CD4-positive, alpha-beta T cell treated with Interleukin-1 beta for 1 hour (primary cell): ENCODE measurements at places on chromosomes 2 and 18.

DNA sequence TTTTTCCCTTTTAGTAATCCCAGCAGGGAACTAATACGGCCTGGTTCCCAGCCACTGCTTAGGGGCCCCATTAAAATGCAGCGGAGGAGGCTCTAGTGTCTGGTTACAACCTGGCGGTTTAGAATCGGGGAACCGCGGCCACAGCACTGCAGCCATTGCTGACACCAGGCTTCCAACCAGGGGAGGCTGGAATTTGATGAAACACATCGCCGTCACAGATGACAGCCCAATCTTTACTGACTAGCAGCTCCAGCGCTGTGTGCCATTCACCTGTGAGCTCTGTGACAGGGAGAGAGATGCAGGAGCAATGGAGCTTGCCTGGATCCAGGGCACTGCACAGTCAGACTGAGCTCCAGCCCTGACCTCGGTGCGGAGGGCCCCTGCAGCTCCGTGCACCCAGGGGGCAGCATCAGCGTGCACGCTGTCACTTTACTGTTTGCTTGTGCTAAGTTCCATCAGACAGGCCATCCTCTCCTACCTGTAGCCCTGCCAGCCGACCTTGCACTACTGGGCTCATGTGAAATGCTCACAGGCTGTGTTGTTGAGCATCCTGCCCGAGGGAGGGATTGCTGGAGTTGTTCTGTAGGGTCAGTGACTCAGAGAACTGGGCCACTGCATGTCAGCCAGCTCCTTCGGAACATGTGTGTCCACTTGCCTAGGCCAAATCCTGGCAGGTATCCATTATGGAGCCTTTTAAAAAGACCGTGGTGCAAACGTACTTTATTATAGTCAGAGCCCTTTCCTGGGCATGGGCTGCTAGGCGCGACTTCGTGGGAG, 203.5 kb downstream of the SEPTIN10 start:
- DNase-seq, result no peak

- no peak for DNase-seq
Measured at GRCh38 chr2:130755256-130756052, at the start of gene AMER3. TSS of gene AMER3 (plus strand) at chr2:130755540. CDS start at chr2:130762073, 6,533 bp downstream.

DNA sequence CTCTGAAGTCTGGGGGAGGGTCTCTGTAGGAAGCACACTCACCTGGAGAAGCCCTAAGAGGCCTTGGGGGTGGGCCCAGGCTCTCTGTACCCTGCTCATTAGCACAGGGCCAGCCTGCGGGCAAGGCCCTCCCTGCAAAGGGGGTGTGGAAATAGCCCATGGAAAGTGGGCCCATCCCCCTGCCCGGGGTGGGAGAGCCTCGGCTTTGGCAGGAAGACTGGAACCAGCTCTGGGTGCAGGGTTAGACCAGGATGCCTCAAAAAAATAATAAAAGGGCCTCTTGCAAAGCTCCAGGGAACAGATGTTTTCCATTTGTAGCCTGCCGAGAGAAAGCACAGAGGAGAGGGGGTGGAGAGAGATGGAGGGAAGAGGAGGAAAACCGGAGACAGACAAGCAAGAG, 98.7 kb downstream of the STPG4 start:
- no peak for DNase-seq

DNA sequence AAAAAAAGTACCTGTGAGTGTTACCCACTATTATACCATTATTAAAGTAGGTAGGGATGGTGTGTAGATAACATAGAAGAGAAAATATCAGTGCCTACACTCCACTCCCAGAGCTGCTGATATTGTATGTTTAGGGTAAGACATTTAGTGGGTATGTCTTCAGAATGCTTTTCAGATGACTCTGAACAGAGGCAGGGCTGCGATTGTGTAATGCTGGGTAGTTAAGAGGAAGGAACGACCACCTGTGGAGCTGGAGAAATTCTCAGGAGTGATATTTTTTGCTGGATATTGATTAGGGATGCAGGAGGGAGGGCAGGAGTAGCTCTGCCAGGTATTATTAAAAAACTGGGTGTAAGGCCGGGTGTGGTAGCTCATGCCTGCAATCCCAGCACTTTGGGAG, 2.8 kb downstream of the CNOT11 start:
- DNase-seq, result no peak

GRCh38 chr2:171389325-171389724, 44.5 kb downstream of the METTL8 start:
- DNase-seq, result no peak

DNA sequence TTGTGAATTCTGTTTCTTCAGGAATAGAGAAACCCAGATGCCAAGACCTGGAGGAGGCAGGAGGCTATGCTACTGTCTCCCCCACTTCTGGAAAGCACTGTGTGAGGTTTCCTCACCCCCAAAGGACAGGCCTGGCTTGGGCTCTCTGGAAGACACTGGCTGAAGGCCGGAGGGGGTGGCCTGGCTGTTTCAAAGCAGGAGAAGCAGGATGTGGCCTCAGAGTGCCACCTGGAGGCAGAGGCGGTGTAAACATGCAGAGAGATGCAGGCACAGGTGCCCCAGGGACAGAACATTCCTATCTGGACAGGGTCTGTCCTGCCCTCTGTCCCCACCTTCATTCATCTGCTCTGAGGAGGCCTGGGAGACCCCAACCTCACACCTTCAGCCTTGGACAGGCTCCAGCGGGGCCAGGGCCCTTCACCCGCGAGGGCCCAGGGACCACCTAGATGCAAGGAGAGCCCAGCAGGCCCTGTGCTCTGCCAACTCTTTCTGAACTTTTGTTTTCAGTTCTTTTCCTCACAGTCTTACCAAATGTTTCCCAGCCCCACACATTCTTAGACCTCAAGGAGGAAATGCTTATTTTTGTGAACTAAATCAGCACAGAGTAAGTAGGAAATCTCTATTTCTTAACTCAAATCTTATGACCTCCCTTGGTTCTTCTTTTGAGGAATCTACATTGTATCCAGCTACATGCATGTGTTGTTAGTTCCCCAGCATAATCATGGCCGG, 79.2 kb downstream of the LONRF2 start:
- peak; percentile 63 for DNase-seq

- DNase-seq, result peak; percentile 43
Measured at GRCh38 chr2:172434821-172435605, 7.6 kb downstream of the ITGA6 start.

GRCh38 chr2:52341732-52342131, 1309.8 kb upstream of the NRXN1 start:
- no peak for DNase-seq

DNA sequence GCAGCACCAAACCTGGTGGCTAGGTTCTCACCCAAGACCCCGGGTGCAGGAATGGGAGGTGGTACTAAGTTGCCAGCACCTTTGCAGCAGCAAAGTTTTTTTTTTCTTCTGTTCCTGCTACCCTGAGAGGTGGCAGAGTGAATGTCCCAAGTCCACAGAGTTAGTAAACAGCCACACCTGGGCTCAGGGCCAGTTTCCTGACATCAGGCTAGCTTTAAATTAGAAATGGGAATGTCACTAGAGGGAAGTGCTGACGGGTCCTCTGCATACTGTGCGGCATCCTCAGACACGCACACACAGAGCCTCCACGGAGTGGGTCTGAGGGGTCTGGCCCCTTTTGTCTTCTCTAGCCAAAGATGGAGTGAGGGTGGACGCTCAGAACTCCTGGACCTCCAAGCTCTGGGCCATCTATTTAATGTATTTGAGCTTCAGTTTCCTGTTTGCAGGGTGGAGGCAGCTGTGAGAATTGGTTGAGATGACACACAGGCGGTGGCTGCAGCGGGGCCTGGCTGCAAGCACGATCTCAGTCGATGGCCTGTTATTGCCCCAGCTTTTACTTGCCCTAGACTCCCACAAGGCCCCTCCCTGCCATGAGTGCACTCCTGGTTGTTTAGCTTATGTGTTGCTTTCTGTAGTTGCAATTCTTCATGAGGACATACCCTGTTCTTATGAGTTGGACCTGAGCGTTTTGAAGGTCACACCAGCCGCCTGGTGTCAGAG, 751.4 kb upstream of the HS6ST1 start:
- no peak for DNase-seq

GRCh38 chr2:229870903-229871656, 50.7 kb downstream of the TRIP12 start:
- no peak for DNase-seq

DNA sequence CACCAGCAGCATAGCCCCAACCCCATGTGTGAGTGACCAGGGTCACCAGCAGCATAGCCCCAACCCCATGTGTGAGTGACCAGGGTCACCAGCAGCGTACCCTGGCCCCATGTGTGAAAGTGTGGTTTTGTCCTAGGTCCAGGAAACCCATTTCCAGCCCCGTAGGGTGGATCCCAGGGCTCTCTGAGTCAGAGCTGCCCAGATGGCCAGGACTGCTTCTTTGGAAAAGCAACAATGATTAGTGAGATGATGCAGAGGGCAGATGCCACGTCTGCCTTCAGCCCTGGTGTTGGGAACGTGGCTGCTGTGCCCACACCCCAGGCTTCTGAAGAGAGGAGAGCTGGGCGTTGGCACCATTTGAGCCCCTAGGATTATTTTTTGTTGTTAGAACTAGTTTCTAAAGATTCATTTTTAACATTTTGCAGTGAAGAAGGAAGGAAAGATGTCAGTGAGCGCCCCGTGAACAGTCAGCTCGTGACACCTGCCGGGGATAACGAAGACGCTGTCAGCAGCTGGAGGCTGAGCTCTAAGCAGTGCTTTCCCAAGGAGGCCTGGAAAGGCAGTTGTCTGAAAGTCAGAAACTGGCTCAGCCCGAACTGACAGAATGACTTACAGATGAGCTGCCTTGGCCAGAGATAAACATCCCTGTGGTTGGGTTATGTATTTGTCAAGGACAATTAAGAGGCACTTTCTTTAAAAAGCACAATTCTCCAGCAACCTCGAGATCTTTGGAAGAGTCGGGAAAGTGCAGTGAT, 32.1 kb upstream of the KCNG2 start:
- DNase-seq, result no peak

DNA sequence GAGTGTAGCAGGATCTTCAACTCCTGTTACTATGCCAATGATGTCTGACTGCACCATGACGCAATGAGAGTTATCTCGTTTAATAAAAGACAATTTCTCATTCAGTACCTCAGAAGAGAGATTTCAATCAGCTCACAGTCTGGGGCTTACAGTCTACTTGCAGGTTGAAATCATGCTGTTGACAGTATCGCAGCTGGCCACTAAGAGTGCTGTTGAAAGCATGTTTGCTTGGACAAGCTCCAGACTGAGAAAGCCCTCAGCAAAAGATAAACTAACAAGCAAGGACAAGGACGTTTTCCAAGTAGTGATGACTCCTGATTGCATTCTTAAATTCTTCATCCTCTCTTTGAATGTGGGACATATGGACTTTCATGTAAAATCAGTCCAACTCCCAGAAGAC, 145.2 kb upstream of the SYT4 start:
- no peak for DNase-seq

GRCh38 chr2:152648336-152648735, 68.9 kb downstream of the PRPF40A start:
- DNase-seq, result no peak

DNA sequence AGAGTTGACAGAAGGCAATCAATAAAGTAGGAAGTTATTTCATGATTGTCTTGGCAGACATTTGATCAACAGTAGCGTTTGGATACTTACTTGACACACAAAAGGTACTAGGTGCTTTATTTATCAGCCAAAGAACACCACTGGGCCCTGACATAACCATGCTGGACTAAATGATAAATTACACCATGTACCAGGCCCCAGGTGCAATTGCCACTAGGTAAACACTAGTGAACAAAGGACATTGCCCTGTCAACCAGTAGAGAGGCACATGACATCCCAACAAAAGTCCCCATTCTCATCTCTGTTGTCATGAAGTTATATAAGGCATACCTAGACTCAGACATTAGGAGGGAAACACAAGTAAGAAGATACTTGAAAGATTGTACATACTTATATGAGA, 747.2 kb downstream of the SATB2 start:
- no peak for DNase-seq

DNA sequence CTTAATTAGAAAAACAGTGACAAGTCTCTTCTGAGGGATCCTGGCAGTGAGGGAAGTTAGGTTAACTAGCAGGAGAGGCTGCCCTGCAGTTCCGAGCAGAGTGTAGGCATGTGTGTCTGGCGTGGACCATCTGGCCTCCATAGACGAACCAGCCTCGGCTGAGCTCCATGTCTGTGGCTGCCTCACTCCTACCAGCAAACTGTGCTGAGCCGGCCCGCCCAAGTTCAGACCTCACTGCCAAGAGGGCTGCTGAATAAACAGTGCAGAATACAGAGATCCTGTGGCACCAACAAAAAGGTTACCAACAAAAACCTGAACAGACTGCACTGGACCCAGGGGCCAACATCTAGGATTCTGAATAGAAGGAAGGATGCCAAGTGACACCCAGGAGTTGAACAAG, 27.3 kb downstream of the INO80C start:
- DNase-seq, result no peak

DNA sequence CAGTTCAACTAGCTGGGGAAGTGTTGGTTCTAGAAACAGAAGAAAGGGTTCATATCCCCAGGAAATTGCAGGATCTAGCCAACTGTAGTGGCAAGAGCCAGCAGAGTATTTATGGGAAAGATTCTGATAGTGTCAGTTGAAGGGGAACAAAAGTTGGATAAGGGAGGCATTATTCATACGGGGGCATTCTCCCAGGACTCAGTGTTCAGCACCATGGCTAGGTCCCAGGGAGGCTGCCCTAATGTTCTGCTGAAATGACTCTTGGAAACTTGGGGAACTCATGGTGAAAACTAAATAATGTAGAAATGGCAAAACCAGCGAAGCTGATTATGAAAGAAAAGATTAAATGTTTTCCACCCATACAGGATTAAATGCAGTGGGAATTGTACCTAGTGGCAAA, 543.7 kb downstream of the TRIB2 start:
- no peak for DNase-seq

- DNase-seq, result no peak
Measured at GRCh38 chr2:69191634-69192033, 178.7 kb downstream of the ANTXR1 start.

DNA sequence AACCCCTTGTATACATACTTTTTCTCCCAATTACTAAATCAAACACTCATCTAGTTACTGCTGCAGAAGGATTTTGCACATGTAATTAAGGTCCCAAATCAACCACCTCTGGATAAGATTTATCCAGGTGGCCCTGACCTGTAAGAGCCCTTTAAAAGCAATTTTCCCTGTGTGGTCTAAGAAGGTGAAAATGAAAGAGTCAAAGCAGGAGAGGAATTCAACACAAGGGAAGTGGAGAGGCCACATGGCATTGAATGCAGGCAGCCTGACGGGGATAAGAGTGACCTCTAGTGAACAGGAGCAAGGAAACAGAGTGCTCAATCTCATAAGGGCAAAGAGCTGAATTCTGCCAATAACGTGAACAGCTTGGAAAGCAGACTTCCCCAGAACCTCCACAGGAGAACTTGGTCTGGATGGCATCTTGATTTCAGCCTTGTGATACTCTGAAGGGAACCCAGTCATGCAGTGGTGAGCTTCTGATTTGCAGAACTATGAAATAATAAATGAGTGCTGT, 27.2 kb downstream of the PPP3R1 start:
- DNase-seq, result peak; percentile 4

- DNase-seq, result no peak
Measured at GRCh38 chr18:40752316-40752715, 1202.7 kb upstream of the PIK3C3 start.

DNA sequence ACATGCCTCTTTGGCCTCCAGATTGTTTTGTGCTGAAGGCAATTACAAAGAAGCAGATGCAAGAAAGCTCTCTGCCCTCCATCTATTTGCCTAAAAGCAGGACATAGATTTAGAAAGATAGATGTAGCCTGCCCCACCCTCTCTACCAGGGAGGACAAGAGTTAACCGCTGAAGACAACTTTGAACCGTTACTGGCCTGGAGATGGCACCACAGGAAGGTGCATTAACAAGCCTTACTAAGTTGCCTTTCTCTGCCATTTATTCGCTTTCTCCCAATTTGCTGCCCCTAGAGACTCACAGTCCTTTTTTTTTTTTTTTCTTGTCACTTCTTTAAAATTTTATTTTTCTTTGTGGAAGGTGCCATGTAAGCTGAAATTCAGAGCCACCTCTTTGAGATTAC, 28.8 kb upstream of the RMDN2 start:
- no peak for DNase-seq

- DNase-seq, result no peak
Measured at GRCh38 chr2:109512076-109512475, 101.7 kb downstream of the SEPTIN10 start.
